ENCODE measurements at places on chromosomes 1 and 21.

DNA sequence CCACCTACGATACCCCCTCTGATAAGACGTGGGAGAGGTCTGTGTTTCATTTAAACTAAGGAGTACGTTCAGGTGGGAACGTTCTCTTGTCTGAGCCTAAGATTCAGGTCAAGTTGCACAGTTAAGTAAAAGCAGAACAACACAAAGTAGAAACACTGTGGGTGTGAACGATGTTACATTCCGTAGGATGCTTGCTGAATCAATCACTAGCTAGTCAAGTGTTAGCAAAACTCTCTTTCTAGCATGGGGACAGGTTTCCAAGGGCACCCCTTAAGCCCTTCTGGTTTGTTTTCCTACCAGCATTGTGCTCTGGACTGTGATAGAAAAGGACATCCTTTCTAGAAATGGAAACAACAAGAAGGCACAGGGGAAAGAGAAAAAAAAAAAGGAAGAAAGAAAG, 13.3 kb downstream of the C1orf162 start:
- DNase-seq = no peak

GRCh38 chr1:200048244-200048643, 20.7 kb downstream of the NR5A2 start:
- peak; percentile 25 for DNase-seq

GRCh38 chr1:20290624-20291597, at the start of gene VWA5B1:
VWA5B1 (plus strand) TSS chr1:20290875; CDS start chr1:20310602, 19,727 bp downstream.
- peak; percentile 85 for DNase-seq

DNA sequence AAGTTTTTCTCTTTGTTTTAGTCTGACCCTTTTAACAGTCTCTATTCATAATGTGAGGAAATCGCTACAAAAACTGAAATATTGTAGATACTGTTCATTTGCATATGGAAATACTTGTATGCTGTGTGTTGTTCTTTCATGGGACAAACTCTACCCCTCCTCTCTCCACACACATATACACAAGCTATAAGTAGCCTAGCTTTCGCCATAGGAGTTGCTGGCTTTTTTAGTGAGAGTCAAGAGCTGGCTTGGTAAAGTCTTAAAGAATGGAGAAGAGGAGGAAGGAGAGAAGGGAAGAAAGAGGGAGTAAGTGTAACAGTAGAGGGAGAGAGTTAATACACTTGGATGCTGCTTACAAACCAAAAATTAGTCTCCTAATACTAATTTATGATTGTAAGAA, 115.6 kb downstream of the RABGAP1L start:
- no peak for DNase-seq

- DNase-seq = no peak
Measured at GRCh38 chr1:15765495-15766194, 7.0 kb downstream of the FBLIM1 start.

- no peak for DNase-seq
Measured at GRCh38 chr1:221430152-221430960, 311.5 kb downstream of the DUSP10 start.

DNA sequence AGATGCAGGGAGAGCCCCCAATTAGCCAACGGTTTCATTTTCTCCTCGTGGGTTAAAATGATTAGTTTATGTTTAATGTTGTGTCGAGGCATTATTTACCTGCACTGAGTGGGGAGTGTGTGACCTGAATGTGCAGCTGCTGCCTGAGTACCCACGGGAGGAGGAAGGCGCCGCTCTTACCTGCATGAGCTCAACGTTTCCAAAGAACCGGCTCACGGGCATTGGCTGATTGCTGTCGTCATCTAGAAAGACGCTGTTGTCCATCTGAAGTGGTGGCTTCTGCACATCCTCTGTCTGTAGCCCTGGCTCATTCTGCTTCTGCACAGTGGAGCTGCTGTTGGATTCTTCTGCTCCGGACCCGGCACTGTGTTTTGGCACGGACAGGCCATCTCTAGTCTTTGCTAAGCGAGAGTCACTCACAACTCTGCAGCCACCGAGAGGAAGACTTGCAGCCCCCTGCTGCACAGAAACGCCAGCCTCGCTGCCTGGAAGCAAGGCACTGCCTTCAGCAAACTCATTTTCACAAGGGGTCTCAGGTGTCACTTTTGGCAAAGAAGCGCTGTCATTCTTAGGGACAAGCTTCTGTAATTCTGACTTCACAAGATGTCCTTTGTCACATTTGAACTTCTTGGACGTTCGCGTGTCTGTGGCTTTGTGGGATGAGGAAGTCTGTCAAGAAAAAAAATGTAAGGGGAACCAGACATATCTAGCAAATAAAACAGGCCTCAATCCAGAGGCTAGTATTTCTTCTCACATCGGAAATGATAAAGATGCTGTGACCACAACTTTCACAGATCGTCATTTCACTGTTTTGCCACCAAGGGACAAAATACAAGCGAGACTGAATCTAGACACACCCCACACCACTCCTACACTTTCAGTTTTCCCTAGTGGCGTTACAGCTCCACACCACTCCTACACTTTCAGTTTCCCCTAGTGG, 9.4 kb downstream of the C1orf174 start:
- no peak for DNase-seq

- DNase-seq = no peak
Measured at GRCh38 chr1:194341587-194341986, 1155.2 kb upstream of the B3GALT2 start.

DNA sequence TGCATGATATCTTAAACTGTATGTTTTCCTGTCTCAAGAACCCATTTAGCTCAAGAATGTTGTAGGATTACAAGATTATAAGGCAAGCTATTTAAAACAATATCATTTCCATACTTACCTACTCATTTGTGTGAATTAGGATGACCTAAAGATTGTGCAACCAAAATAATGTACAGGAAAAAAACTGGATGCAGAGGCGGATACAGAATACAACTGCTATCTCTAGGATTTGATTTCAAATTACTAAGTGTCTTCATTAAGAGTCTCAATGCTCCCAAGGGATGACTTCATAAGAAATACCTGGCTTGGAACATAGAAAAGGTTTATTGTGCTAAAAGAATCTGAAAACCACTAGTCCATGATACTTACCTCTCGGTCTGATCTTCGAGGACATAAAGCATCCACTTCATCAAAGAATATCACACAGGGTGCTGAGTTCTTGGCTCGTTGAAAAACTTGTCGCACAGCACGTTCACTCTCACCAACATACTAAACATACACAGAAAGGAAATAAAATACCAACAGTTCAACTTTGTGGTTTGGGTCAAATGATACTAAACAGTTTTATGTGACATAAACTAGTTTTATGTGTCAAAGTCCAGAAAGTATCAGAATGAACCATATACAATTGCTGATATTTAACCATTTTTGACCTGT, 54.9 kb downstream of the NVL start:
- no peak for DNase-seq

DNA sequence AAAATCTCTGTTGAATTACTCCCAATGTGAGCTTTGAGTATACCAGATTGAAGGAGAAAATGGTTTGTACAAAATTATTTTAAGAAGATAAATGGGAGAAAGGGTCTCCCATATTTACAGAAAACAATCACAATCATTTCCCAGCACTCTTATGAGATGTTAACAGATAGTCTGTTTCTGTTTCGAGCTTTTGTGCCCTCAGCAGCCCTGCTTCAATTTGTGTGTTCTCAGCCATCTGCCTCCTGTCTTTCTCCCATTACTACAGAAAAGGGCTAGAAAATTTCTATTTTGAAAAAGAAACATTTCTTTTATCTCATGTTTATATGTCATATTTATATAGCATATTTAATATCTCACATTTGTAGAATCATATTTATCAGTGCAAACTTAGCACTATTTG, 498.4 kb downstream of the TTLL7 start:
- no peak for DNase-seq

DNA sequence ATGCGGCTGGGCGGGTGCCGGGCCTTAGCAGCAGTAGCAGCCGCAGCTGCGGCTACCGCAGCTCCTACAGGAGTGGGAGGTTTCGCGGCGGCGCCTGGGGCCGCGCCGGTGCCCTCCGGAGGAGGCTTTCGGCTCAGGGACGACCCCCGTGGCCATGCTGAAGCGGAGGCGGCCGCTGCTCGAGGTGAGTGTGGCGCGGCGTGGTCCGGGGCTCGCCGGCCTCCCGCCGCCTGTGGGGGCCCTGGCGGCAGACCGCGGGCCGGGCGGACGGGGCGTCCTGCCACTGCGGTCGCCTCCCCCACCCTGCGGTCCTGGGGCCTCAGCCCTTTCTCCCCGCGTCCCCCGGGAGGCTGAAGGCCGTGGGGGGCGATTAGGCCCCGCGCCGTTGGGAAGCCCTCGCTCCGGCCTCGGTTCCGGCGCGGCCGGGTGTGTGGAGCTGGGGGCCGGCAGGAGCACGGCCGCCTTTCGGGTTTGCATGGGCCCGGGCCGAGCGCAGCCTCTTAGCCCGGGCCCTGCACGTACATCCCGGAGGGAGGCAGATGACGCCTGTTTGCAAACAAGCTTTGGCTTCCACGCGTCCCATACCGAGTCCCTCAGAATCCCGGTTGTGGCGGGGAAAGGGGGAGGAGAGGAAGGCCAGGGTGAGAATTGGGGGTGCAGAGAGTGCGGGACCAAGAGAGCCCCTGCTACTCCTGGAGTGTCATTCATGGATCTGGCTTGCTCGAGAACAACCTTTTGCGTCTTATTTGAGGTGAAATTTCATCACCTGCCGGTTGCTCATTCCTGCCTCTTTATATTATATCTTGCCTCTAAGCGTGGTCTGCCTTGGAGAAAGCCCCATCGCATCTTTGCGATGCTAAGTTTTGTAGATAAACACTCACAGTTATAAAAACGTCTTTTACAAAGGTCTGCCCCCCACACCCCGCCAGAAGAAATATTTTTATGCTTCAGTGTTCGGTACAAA, 613 bp downstream of the ZFYVE9 start:
- peak; percentile 89 for DNase-seq

- DNase-seq = no peak
Measured at GRCh38 chr1:200671235-200671786, 1.6 kb upstream of the DDX59 start.

- peak; percentile 57 for DNase-seq
Measured at GRCh38 chr1:167401260-167401873, 117.0 kb downstream of the CD247 start.

DNA sequence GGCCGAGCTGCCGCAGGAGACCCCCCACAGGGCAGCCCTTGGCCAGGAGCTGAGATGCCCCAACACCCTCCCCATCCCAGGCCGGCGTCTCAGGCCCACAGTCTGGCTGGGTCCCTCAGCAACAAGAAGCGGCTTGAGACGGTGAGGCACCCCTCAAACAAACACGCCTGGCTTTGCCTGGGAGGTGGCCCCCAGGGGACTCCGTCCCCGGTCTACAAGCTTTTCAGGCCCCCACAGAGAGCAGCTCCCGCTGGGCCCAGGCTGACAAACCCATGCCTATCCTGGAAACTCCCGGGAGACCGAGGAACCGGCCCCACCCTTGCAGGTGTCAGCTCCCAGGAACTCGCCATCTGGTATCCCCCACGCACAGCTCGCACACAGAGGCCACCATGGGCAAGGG, 67.0 kb downstream of the ARHGEF16 start:
- no peak for DNase-seq

DNA sequence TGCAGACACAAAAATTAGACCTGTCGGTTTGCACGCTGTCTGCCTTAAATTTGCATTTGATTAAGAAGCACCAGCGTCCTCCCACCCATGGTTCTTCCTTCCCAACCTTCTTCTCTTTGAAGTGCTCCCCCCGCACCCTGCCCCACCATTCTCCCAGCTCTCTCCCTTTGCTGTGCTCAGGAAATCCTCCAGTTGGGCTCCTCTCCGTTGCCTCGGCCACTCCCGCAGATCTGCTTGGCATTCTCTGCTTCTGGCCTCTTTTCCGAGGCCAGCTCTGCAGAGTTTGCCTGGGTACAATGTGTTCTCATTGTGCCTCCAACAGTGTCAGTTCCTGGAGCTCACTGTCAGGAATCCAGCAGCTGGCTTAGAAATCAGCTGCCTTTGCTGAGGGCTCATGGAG, 126.1 kb downstream of the NAV1 start:
- DNase-seq = no peak

DNA sequence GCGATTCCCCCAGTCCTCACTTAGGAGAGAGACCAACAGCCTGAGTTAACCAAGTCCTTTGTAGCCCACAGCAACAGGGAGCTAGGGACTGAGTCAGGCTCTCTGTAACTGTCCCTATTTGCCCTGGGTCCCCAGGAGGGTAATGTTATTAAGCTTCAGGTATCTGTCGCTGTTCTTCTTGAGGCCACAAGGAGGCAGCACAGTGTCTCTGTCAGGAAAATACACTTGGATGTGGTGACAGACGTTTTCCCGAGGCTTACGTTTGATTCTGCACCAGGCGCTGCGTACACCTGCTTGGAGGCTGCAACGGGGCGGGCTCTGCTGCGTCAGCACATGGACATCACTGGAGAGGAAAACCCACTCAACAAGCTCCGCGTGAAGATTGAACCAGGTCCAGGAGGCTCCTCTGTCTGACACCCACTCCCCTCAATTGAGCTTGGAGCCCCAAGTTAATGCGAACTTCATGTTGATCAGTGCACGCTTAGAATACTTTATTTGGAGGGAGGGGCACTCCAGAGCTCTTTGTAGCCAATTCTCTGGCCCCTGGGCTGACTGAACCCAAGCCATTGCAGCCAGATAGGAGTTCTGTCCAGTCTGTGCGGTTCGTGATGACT, 10.7 kb upstream of the ELF3 start:
- DNase-seq = peak; percentile 53

- no peak for DNase-seq
Measured at GRCh38 chr21:18403735-18404450, at the start of gene TMPRSS15. TMPRSS15 (minus strand) TSS chr21:18403785; CDS start chr21:18403622, 163 bp downstream.

DNA sequence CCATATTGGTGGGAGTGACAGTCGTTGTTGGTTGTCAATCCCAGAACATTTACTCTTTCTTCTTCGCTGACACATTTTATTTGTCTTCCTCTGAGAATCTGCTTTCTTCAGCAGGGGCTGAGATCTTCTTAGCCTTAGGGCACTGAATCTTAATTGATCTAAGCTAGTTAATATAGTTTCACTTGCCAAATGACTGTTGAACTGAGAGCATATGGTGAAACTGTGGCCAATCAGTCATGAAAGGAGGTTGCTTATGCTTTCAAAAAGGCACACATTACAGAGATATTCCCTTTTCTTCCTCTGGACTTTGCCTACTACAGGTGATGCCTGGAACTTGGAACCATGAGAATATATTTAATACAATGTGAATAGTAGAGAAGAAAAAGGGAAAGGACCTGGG, 60.0 kb upstream of the KIAA0040 start:
- no peak for DNase-seq

DNA sequence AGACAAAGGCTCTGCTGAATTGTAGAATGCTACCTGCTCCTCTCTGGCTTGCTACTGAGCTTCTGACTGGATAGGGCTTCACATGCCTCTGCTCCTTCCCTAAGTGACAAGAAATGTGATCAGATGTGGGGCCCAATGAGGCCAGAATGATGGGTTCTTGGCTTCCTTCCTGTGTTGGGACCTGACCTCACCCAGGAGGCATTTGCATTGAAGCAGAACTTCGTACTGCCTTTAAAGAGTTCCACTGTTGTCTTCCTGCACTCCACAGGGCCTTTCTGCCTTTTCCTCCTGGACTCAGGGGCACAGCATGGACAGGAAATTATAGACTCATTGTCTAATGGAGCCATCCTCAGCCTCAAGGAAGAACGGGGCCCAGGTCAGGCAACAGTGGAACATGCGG, 14.3 kb downstream of the ZNF670 start:
- DNase-seq = no peak

DNA sequence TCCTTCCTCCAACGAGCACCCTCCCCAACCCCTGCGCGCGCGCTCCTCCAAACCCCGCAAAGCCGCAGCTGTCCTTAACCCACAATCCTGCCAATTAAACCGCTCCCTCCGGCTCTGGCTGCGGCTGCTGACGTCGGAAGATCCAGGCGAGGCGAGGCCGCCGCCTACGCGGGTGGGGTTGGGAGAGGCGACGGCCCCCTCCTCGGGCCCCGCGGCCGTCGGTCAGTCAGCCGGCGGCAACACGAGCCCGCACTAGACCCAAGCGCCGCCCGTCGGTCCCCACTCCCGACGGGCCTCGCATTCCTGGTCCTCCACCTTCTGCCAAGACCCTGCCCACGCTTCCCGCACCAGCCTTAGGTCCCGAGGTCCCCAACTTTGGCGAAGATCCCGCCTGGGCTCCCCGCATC, 75.4 kb downstream of the VWA5B1 start:
- DNase-seq = peak; percentile 72

Measured in retina (tissue), 1 donor.